Lung microvascular endothelial cell (primary cell): ENCODE measurements at places on chromosomes 3 and 15.

GRCh38 chr15:85761635-85762034, 33.1 kb downstream of the KLHL25 start:
- no peak for DNase-seq

DNA sequence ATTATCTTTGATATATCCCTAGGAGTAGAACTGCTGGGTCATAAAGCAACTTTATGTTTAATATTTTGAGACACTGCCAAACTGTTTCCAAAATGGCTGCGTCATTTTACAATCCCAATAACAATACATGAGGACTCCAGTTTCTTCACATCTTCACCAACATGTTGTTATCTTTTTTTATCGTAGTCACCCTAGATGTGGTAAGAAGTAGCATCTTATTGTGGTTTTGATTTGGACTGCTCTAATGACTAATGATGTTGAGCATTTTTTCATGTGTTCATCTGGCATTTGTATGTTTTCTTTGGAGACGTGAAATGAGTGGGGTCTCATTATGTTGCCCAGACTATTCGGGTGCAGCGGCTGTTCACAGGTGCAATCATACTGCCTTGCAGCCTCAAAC, 83.8 kb downstream of the MAP4 start:
- DNase-seq, result no peak

GRCh38 chr15:67383899-67384298, 129.3 kb downstream of the IQCH start:
- DNase-seq, result no peak

- DNase-seq, result no peak
Measured at GRCh38 chr3:136690599-136690998, 61.6 kb downstream of the STAG1 start.
